ENCODE measurements at places on chromosomes 1 and 21.

DNA sequence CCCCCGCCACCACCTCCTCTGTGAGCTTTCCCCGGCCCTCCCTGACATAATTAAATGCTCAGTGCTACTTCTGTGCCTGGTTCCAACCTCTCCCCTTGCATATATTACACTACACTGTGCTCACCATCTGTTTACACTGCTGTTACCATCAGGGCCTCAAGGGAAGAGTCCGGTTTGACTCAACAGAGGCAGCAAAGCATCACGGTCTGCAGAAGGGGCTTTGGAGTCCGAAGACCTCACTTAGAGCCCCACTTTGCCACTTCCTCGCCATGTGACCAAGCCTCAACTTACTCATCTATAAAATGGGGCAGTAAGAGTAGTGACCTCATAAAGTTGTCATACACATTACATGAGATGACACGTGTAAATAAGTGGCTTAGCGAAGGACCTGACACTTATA is 27.4 kb downstream of the KCNN3 start:
- DNase-seq: no peak

DNA sequence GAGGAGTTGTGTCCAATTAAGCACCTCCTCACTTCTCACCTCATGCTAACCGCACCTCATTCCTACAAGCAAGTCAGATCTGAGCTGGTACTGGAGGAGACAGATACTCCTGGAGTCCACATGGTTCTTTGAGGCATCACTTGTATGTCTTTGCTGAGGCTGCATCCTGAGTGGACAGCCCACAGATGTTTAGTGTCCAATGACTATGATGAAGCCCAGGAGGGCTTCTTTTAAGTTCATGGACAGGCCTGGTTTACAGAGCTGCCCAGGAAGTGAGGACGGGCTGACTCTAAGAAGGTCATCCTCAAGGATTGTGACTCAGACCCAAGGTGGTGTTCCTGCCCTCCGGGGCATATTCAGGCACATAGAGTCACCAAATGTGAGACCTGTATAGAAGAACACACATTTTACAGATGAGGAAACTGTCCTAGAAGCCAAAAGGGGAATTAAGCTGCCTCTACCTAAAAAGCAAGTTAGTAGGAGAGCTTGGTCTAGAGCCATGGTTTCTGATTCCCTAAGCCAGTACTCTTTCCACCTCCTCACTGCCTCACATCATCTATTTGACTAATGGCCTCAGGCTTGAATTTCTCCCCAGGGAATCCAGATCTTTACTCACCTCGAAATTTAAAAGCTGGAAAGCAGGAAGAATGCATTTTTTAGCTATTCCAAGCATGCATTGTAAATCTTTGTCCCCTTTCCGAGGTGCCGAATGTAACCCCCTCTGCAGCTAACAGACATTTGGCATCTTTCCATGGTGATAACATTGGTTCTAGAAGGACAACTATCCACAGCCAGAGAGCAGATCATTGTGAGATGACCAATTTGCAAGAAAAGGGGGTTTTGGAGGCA is 228.1 kb downstream of the OMA1 start:
- DNase-seq: no peak

- no peak for DNase-seq
These were observed 128.1 kb upstream of the CTTNBP2NL start for GRCh38 chr1:112267929-112268328.

- DNase-seq: no peak
These were observed 333.0 kb downstream of the PAPPA2 start for GRCh38 chr1:176795929-176796328.

- no peak for DNase-seq
These were observed 30.9 kb downstream of the WNT3A start for GRCh38 chr1:228037401-228038386.

- DNase-seq: no peak
These were observed 15.9 kb upstream of the ADAMTS5 start for GRCh38 chr21:26982767-26983166.

DNA sequence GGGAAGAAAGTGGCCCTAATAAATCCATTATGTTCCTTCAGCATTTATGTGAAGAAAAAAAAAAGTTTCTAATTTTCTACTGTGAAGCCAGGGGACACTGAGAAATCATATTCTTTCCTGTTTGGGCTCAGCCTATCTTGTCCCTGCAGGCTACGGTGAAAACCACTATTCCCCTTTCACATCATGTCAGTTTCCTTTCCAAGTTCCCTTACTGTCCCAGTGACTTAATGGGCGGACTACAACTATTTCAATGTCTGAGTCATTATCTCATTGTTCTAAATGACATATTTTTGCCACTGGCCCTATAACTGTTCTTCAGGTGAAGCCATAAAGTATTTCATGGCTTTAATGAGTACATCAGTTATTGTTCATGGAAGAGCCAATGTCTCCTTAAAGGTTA is 71.3 kb upstream of the BEND5 start:
- DNase-seq: no peak

GRCh38 chr1:213649373-213649772 is 338.4 kb upstream of the PROX1 start:
- no peak for DNase-seq

GRCh38 chr1:63593303-63593885 is at the start of gene PGM1:
Gene PGM1, plus strand, starts transcription at chr1:63593411. Its CDS starts 78 bp downstream, at chr1:63593489.
- DNase-seq: peak; percentile 34

GRCh38 chr1:22089134-22089571 is 36.6 kb downstream of the CDC42 start:
- no peak for DNase-seq

DNA sequence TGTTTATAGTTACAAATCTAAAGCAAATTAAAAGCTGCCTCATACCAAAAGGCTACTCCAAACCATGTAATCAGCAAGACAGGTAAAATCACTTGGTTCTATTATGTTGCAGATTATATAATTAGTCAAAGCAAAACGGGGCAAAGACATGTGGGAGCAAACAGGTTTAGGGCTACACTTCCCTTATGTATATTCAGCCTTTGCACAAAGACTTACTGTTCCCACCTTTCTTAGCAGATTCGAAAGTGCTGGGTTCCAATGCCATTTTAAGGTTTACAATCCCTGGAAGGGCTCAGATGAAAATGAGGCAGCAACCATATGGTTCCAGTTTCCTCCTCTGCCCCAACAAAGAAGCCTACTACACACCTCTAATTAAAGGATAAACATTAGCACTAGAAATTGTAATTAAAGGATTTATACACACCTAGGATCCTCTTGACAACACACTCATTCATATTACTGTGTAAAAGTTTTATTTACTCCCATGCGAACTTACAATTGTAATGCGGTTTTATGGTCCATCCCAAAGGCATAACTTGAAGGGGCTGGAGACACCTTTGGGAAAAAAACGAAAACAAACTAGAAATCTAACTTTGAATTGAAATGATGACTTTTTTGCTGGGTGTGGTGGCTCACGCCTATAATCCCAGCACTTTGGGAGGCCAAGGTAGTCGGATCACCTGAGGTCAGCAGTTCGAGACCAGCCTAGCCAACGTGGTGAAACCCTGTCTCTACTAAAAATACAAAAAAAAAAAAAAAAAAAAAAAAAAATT is 117.3 kb upstream of the PKN2 start:
- no peak for DNase-seq

DNA sequence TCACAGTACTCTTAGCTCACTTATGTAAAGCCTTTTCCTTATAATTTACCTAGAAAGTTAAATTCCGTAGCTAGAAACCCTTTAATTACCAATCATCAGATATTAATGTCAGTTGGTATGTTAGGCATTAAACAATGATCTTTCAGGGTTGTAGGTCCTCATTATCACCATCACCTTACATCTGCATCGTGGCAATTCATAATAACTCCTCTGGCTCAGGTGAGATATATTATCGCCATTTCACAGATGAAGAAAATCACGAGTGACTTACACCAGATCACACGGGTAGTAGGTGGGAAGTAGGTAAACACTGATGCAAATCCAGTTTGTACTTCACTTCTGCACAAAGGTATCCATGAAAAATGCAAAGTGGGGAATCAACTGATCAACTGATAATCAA is 639 bp downstream of the NUP133 start:
- no peak for DNase-seq

DNA sequence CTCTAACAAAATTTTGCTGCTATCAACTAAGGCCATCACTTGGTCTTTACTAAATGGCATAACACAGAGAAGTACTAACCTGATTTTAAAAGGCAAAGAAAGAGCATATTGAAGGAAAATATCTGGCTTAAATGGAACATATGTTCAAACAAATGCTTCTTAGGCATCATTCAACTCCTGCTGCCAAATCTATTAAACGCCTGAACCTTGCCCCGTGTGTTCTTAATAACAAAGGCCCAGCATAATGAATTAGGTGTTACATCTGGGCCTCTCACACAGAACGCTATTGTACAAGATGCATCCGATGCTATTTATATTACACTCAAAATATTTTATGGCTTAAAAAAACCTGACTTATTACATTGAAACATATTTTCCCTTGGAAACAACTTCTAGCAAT is 48.4 kb downstream of the B3GALNT2 start:
- no peak for DNase-seq

DNA sequence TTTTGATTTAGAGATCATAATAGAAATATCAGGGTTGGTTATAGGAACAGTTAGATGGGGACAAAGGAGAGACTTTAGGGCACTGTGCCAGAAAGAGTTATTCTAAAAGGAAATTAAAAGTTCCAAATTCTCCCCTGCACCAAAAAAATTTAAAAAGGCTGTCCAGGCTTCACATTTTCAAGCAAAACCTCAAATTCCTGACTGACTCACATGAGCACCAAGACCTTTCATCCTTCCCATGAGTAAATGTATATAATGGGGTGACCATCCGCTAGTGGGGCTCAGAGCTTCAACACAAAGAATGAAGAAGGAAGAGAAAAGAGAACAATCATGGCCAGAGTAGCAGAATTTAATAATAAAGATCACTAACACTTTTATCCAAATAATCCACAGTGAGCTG is 131.6 kb upstream of the MROH9 start:
- DNase-seq: no peak

GRCh38 chr1:12049616-12050015 is 13.5 kb upstream of the TNFRSF8 start:
- no peak for DNase-seq

DNA sequence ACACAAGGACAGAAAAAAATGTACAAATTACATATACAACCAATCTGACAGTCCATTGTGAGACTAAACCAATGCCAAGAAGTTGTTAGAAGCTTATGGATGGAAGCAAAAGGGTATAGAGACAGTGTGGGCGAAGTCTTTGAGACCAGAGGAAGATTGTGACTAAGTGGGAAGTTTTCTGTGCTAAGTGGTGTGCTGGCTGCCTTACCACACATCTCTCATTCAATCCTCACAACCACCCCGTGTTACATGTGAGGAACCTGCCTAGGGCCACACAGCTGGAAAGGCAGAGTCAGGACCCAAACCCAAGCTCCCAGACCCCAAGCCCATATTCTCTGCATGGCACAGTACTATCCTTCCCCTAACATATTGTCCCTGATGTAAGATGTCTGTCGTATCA is 53.5 kb upstream of the DUSP10 start:
- DNase-seq: no peak

GRCh38 chr21:39088831-39089380 is 94.3 kb downstream of the PSMG1 start:
- DNase-seq: no peak

- no peak for DNase-seq
These were observed 84.2 kb downstream of the LACTBL1 start for GRCh38 chr1:22888320-22889075.

DNA sequence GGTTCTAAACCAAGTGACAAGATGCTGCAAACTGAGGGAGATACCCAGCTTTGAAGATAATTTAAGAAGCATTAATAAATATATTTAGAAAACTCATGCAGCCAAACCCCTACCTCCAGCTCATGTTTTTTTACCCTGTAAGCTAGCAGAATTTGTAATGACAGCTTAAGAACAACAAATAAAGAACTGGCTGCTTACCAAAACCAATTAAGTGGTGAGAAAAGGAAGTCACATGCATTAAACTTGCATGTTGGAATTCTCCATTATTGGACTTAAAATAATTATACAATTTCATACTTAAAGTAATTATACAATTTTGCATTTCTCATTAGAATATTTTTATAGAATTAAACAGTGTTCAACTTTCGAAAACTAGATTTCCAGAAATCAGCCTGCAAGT is 75.6 kb upstream of the CNIH3 start:
- no peak for DNase-seq

DNA sequence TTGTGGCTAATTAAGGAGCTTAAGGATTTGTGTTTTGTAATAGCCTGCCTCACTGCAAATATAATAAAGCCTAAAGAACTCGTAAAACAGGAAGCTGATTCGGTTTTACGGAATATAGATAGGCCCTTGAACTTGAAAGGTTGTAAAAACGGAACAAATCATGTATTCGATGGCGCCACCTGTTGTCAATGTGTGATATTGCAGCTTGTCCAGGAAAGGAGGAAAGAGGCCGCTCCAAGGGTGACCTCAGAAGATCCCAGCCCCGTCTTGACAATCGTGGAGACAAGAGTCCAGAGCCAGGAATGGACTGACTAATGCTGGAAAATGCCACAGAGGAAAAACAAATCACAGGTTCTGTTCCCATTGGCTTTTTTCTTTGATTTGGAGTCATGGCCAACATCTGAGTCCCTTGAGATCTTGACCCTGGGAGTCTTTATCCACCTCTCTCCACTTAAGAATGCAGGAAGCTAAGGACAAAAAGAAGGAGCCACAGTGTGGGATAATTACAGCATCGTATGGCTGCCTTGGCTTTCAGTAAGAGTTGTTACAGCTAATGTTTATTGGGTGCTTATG is 7.0 kb upstream of the IGSF21 start:
- peak; percentile 38 for DNase-seq

GRCh38 chr1:164561007-164561406 is 2.0 kb downstream of the PBX1 start:
- no peak for DNase-seq

- DNase-seq: peak; percentile 4
These were observed 26.5 kb upstream of the SLC35A3 start for GRCh38 chr1:99943223-99943794.

- no peak for DNase-seq
These were observed 19.2 kb upstream of the PTTG1IP start for GRCh38 chr21:44892536-44893277.

GRCh38 chr1:44536357-44537209 is 131.5 kb downstream of the RNF220 start:
- no peak for DNase-seq

- no peak for DNase-seq
These were observed 45.5 kb upstream of the RASAL2 start for GRCh38 chr1:178048426-178048825.

- DNase-seq: no peak
These were observed 552.4 kb upstream of the DAB1 start for GRCh38 chr1:57976216-57976615.

- no peak for DNase-seq
These were observed 47.9 kb upstream of the PROX1 start for GRCh38 chr1:213939888-213940287.

DNA sequence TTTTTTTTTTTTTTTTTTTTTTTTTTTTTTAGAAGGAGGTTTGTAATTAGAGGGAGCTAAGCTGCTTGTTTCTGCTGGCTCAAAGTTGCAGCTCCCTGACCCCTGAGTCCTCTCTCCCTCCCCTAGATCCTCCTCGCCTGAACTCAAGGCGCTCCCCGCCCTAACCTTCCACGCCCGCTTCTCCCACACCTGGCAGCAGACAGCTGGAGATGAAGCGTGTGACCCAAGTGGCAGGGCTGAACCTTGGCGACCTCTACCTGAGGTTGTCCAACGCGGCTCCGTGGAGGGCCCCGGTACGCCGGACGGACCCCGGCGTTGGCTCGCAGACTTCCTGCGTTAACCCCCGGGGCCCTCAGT is 795 bp downstream of the NGF start:
- no peak for DNase-seq
